T-cell (primary cell): ENCODE measurements at places on chromosomes 2 and 18.

DNA sequence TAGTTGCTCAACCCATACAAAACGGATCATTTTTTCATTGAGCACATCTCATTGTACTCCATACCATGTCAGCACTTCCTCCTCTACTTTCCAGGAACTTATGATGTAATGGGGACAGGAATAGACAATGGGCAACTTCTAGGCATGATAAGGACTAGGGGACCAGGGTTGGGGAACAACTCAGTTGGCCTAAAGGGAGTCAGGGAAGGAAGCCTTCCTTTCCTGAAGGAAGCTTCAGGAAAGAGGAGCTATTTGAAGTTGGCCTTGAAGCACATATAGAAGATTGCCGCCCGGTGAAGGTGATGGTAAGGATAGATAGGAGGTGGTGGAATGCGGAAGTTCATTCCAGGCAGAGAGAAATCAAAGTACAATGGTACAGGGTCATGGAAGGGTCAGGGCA is 283.9 kb downstream of the SLC8A1 start:
- no peak for DNase-seq

- DNase-seq: no peak
Measured at GRCh38 chr2:25920336-25920735, 42.0 kb upstream of the ASXL2 start.

GRCh38 chr2:110905217-110905616 is 172.8 kb downstream of the ACOXL start:
- no peak for DNase-seq

DNA sequence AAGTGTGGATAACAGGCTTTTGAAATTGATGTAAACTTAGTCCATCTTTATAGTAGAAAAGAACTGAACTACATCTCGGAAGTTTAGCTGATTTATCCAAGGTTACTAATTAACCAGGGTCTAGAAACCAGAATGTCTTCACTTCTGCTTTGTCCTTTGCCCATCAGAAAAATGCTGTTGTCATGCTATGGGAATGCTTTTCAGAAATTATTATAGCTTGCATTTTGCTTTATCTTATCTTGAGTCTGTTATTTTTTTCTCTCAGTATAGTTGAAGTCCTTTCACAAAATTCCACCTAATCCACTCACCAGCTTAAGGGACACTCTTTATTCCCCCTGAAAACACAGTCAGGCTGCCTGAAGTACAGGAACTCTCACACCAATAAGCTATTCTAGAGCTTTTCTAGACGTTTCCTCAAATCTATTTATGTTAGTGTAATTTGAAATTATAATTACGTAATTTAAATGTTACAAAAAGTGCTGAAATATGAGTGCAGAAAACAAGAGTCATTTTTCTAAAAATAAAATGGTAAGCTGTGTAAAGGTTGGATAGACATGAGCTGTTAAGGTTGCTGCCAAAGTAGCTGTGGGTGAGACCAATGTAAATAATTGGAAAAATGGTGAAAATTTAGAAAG is 456.3 kb downstream of the TGIF1 start:
- no peak for DNase-seq

GRCh38 chr2:109020217-109020637 is 31.2 kb upstream of the EDAR start:
- no peak for DNase-seq
